ENCODE measurements at places on chromosomes 2 and 18.

- DNase-seq, result no peak
Observed at GRCh38 chr2:134513465-134513804, 205.4 kb downstream of the TMEM163 start.

GRCh38 chr2:235827585-235827992 lies 333.7 kb downstream of the AGAP1 start:
- DNase-seq, result no peak

GRCh38 chr18:6521803-6522418 lies 107.2 kb upstream of the L3MBTL4 start:
- DNase-seq, result no peak

- no peak for DNase-seq
Observed at GRCh38 chr2:202382684-202383083, 6.6 kb downstream of the BMPR2 start.

- no peak for DNase-seq
Observed at GRCh38 chr2:58268685-58269084, 27.6 kb upstream of the FANCL start.

GRCh38 chr2:40403233-40403836 lies 48.6 kb downstream of the SLC8A1 start:
- no peak for DNase-seq

- no peak for DNase-seq
Observed at GRCh38 chr2:239779584-239779983, 245.6 kb downstream of the NDUFA10 start.

Data from stimulated activated CD8-positive, alpha-beta memory T cell treated with anti-CD3 and anti-CD28 coated beads, Interleukin-15, amount 100 ng/mL, for 48 hours (primary cell).